ENCODE measurements at places on chromosomes 6 and 20. TPM values are rescaled to one million over a fixed set of nuclear protein-coding genes. Genes with fewer than 3 reads are reported as not detected.
A peak's percentile ranks its signal among the peaks of the same experiment; 100 is the strongest.

GRCh38 chr6:9851541-9852380 lies 563.1 kb downstream of the TFAP2A start:
- H3K36me3 ChIP-seq: peaks cover 8% of the 10 kb centered on the region
- no peak overlapping the region for H3K4me3 ChIP-seq
- peak; percentile 88 for DNase-seq
- no peak overlapping the region for H3K27ac ChIP-seq

DNA sequence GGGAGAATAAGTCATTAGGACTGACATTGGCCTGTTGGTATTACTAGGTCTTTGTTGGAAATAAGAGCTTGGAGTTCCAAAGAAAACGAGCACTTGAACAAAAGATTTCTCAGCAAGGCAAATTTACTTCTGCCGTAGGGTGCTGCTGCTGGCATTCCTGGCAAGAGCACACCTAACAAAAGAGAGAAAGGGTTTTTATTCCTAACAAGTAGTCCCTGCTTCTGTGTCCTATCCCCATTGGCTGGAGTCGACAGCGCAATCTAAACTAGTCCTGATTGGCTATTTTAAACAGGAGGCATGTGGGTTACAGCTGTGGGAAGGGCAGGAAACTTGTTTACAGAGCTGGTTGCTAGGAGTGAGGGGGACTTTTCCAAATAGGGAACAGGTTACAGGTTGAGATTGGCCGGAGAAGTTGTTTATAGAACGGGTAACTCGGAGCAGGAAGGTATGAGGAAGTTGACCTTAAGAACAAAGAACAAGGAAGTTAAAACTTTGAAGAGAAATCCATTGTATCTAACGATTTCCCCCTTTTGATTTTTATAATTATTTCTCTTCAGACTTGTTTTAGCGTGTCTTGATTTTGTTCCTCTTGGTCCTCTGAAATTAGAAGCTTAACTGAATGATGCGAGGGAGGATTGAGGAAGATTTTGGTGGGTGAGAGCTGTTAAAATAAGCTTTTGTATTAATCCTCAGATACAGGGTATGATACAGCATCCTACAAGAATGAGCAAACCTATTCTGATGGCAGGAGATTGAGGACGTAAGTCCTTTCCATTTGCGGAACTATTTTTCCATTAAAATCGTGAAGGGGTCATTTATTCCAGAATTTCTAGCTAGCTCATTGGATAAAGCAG lies 3.4 kb upstream of the ZNFX1 start:
- H3K36me3 ChIP-seq: peaks cover 79% of the 10 kb centered on the region
- DNase-seq: peak; percentile 71
- peak overlapping the region; percentile 87 for H3K27ac ChIP-seq
- no peaks in the 10 kb centered on the region for H3K4me1 ChIP-seq
- H3K4me3 ChIP-seq: peak overlapping the region; percentile 99

- H3K27ac ChIP-seq: no peak overlapping the region
- no peaks in the 10 kb centered on the region for H3K4me1 ChIP-seq
- no peak for DNase-seq
- H3K27me3 ChIP-seq: no peaks in the 10 kb centered on the region
- no peak overlapping the region for H3K4me3 ChIP-seq
These were observed 11.3 kb downstream of the PPP1R3G start for GRCh38 chr6:5096482-5096881.

DNA sequence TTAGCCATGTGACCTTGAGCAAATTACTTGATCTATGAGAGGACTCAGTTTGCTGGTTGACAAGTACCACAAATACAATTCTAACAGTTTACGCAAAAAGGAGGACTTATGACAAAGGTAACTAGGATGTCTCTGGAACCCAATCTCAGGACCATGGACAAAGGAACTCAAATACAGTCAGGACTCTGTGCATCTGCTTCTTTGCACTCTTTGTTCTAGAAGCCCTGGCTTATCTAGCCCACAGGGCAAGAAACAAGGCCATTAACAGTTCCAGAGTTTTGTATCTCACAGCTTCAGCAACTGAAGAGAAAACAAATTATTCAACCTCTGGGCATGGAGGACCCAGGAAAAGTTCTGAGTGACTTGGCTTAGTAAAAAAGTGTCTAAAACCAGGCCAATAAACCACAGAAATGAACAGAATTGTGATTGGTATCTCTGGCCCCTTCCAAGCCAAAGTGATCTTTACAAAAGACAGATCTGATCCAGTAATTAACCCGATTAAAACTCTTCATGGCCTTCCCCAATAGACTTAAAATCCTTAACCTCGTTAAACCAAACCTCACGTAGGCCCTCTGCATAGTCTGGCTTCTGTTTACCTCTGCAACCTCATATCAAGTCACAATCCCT lies 5.9 kb downstream of the WASF1 start:
- peaks cover 2% of the 10 kb centered on the region for H3K4me1 ChIP-seq
- DNase-seq: no peak
- H3K27me3 ChIP-seq: no peaks in the 10 kb centered on the region
- H3K27ac ChIP-seq: no peak overlapping the region

DNA sequence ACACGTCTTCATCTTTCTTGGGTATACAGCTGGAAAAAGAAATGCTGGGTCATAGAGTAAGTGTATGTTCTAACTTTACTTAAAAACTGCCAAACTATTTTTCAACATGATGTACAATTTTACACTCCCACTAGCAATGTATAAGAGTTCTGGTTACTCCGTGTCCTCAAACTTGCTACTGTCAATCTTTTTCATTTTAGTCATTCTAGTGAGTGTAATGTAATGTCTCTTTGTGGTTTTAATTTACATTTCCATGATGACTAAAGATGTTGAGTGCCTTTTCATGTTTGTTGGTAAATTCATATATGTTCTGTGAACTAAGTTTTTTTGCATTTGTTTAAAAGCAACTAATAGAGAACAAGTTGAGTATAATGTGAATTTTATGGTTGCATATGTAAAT lies 43.9 kb downstream of the ATG5 start:
- H3K27me3 ChIP-seq: no peaks in the 10 kb centered on the region
- H3K36me3 ChIP-seq: peaks cover 16% of the 10 kb centered on the region
- DNase-seq: no peak
- no peak overlapping the region for H3K27ac ChIP-seq
- H3K4me1 ChIP-seq: no peaks in the 10 kb centered on the region

GRCh38 chr6:136566007-136566487 lies 15.8 kb upstream of the MAP7 start:
- H3K4me1 ChIP-seq: no peaks in the 10 kb centered on the region
- no peaks in the 10 kb centered on the region for H3K27me3 ChIP-seq
- H3K4me3 ChIP-seq: no peak overlapping the region
- no peak for DNase-seq
- H3K36me3 ChIP-seq: peaks cover 18% of the 10 kb centered on the region

Gene SEMG1
- 2.0 TPM for total RNA-seq
